ENCODE measurements at places on chromosomes 4 and X. TPM values are rescaled to one million over a fixed set of nuclear protein-coding genes. Genes with fewer than 3 reads are reported as not detected.

- no peak for DNase-seq
Measured at GRCh38 chr4:82906469-82906868, 5.9 kb downstream of the THAP9 start.

PDE6B gene
- 41.4 TPM for polyA plus RNA-seq

MPP1 gene
- polyA plus RNA-seq: 40.7 TPM

DNA sequence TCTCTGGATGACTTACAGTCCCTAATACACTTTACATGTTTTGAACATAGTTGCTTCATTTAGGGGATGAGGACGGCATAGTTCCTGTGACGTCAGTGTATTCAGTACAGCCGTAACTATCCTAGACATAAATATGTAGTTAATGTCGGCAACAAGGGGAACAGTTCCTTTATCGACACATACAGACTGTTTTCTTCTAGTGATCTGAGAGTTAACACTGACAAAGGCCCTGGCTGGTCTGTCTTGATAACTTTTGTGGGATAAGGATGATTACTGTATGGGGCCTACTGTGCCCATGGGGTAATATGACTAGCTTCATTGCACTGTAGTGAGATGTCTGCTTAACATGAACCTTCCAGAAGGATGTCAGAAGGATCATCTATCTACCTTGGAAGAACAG lies 131.2 kb downstream of the ZNF518B start:
- DNase-seq: no peak

AMOT gene
- 80.5 TPM for polyA plus RNA-seq

DNA sequence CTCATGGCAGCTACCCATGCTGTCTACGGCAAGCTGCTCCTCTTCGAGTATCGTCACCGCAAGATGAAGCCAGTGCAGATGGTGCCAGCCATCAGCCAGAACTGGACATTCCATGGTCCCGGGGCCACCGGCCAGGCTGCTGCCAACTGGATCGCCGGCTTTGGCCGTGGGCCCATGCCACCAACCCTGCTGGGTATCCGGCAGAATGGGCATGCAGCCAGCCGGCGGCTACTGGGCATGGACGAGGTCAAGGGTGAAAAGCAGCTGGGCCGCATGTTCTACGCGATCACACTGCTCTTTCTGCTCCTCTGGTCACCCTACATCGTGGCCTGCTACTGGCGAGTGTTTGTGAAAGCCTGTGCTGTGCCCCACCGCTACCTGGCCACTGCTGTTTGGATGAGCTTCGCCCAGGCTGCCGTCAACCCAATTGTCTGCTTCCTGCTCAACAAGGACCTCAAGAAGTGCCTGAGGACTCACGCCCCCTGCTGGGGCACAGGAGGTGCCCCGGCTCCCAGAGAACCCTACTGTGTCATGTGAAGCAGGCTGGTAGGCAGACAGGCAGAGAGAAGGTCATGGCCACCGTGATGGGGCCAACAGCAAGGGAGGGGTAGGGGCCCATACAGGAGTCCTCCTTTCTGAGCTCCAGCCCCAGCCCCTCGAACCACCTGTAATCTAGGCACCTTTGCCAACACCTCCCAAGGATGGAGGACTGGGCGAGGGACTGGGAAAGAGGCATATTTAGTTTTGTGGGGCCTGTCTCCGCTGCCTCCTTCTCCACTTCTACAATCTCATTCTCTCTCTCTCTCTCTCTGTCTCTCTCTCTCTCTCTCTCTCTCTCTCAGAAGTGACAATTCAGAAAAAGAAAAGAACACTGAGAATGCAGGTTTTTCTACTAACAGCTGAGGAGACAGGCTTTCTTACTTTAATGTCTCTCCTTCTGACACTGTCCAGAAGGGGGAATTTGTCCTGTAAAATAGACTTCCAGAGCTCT lies 4.7 kb upstream of the TSPYL2 start:
- no peak for DNase-seq

CLTRN gene
- 21.4 TPM for polyA plus RNA-seq

GRCh38 chr4:102586644-102587021 lies 85.5 kb downstream of the NFKB1 start:
- DNase-seq: no peak

BEX5 gene
- 12.9 TPM for polyA plus RNA-seq

DNA sequence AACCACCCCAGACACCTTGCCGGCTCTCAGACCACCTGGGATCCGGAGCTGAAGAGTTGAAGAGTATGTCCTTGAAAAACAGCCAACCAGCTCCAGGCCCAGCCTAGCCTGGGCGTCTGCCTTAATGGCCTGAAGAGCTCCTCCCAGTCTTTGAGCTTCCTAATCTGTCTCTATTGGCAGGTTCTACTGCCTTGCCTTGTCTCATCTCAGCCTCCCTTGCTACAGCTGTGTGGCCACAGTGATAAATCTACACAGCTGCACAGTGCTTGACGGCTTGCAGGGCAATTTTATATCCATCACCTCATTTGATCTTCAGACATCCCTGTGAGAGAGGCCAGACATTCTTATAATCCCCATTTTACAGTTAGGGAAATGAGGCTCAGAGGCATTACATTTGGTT lies 19.9 kb downstream of the AWAT2 start:
- DNase-seq: no peak

- no peak for DNase-seq
Measured at GRCh38 chr4:169100670-169101101, 90.6 kb upstream of the CBR4 start.

- DNase-seq: no peak
Measured at GRCh38 chr4:169922632-169923276, 103.4 kb downstream of the MFAP3L start.

YIPF7 gene
- 0.48 TPM for polyA plus RNA-seq

RS1 gene
- polyA plus RNA-seq: 0.25 TPM

DNA sequence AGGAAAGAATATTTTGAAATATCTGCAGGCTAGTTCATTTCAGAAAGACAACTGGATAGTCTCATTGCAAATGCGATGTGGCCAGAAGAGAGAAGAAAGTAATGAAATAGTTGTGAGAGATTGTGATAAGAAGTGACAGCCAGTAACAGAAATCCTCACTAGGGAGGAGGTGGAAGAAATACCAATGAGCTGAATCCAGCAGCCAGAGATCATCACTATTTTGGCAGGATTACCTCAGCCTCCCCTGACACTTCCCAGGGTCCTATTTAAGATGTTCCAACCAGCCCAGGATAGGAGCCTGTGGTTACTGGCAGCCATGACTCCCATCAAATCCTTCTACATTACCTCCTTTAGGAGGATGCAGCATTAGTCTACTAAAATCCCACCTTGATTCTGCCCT lies 76.7 kb upstream of the ARHGAP24 start:
- DNase-seq: no peak

DNA sequence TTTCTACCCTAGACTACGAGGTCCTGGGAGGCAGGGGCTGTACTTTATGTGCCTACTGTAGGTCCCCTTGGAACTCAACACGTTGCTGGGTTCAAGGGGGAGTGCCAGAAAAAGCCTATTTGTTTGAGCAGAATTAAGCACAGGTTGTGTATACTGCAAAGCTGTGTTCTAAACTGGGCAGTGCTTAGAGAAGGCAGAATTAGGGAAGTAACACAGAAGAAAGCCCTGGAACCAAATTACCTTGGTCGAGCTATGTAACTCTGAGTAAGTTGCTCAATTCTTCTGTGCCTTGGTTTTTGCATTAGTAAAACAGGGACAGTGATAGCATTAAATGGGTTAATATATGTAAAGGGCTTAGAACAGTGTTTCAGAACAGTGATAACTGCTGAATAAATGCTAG lies 245.0 kb upstream of the SFRP2 start:
- no peak for DNase-seq

GRCh38 chr4:141016117-141016798 lies 117.0 kb downstream of the RNF150 start:
- no peak for DNase-seq

- peak; percentile 65 for DNase-seq
Measured at GRCh38 chrX:115949900-115950822, 220.4 kb upstream of the AGTR2 start.

ANKRD37 gene
- polyA plus RNA-seq: 10.5 TPM

DNA sequence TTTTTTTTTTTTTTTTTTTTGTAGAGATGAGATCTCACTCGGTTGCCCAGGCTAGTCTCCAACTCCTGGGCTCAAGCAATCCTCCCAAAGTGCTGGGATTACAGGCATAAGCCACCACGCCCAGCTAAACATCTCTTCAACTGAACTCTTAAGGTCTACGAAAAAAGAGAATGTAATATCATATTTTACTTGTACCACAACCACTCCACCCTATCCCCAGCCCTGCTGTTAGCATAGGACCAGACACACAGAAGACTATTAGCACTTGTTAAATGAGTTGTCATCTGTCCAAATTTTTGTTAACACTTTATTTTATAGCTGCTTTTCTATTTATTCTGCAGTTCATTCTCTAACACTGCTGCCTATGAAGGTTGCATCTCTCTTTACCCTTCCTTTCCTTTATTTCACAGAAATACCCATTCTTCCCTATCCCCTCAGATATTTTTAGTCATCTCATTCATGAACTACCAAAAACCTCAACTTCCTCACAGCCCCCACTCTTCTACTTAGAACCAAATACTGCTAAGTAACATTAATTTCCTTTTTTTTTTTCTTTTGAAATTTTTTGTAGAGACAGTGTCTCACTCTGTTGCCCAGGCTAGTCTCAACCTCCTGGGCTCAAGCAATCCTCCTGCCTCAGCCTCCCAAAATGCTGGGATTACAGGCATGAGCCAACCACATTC lies 10.1 kb downstream of the SNX12 start:
- DNase-seq: no peak

GRCh38 chrX:33741807-33742206 lies 390.3 kb downstream of the FAM47A start:
- no peak for DNase-seq

DNA sequence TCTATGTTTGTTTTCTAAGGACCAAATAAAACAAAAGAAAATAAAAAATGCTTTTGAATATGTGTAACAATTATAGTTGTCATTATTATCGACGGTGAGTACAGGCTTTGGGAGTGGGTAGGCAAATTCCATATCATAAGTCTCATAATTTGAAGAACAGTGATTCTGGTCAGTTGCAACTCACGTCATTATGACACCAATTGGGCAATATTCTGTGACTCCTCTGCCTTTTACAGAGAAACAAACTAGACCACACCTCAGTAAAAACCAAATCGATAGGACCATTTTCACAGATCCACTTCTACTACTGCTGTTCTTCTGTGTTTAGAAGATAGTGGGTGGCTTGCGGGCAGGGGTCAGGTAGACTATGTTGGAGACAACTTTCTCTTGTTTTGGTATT lies 250.1 kb downstream of the C4orf33 start:
- no peak for DNase-seq

- DNase-seq: no peak
Measured at GRCh38 chr4:27930976-27931375, 1070.3 kb downstream of the STIM2 start.

APLN gene
- polyA plus RNA-seq: 4.4 TPM

TMEM154 gene
- 1.5 TPM for polyA plus RNA-seq

Data from left kidney (tissue), 8 donors.